CD4-positive, alpha-beta T cell treated with Interleukin-21 for 1 hour (primary cell): ENCODE measurements at places on chromosomes 2 and 18.

- no peak for DNase-seq
These were observed 43.1 kb upstream of the ATP8B1 start for GRCh38 chr18:57846258-57846657.

GRCh38 chr18:58887613-58887963 is 22.9 kb downstream of the ZNF532 start:
- peak; percentile 18 for DNase-seq

GRCh38 chr18:51621864-51622160 is 424.3 kb upstream of the MEX3C start:
- DNase-seq = no peak

DNA sequence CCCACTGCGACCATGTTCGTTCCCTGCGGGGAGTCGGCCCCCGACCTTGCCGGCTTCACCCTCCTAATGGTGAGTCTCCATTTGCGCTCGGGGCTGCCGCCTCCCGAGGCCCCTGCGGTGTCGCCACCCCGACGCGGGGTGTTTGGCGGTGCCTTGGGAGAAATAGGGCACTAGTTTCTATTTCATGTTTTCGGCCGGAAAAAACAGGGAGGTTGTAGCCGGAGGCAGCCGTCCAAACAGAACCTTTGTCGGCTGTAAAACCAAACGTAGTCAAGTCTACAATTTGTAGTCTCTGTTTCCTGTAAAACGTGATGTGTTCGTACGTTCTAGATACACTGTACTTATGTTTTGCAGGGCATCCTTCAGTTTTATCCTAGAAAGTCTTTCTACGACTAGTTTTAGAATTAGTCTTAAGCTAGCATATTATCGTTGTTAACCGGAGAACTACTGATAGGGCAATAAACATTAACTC is 290 bp downstream of the PSMG2 start:
- no peak for DNase-seq

GRCh38 chr18:79754831-79755351 is 42.8 kb upstream of the KCNG2 start:
- no peak for DNase-seq
